GM19239 (cell line): ENCODE measurements at places on chromosomes 12 and 14.

DNA sequence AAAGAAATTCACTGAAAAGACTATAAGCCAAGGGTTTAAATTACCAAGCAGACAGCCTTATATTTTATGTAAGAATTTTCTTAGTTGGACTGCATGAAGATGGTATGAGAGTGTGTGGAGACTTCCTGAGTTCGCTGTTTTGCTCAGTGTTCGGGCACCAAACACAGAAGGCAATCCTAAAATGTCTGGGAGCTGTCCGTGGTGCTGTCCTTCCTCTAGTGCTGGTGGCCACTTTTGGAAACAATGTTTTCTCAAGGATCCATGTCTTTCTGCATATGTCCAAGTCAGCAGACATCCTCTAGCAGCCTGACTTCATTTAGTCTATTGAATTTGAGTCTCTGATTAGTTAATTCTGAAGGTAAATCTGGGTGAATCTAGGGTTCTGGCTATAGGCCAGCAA, 135.8 kb downstream of the SLC8A3 start:
- DNase-seq, result no peak

GRCh38 chr12:29563636-29564035, 66.2 kb upstream of the OVCH1 start:
- DNase-seq, result no peak

GRCh38 chr12:89085421-89085820, 266.9 kb downstream of the DUSP6 start:
- no peak for DNase-seq

DNA sequence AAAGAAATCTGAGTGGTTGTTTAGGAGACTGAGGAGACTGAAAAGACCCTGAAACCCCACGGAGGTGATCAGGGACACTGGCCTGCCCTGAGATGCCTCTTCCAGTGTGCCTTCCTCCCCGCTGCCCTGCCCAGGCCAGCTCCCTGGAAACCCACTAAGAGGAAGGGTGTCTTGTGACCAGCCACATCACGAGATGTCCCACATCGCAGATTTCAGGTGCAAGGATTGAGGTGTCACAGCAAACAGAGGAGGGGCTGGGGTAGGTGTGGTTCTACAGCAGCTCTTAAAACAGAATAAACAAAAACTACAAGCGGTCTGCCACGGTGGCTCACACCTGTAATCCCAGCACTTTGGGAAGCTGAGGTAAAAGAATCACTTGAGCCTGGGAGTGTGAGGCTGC, 184.3 kb upstream of the C14orf180 start:
- no peak for DNase-seq

GRCh38 chr14:103861413-103862392, 14.3 kb upstream of the PPP1R13B start:
- no peak for DNase-seq

- DNase-seq, result no peak
These were observed 1037.3 kb upstream of the FLRT2 start for GRCh38 chr14:84492685-84493084.

DNA sequence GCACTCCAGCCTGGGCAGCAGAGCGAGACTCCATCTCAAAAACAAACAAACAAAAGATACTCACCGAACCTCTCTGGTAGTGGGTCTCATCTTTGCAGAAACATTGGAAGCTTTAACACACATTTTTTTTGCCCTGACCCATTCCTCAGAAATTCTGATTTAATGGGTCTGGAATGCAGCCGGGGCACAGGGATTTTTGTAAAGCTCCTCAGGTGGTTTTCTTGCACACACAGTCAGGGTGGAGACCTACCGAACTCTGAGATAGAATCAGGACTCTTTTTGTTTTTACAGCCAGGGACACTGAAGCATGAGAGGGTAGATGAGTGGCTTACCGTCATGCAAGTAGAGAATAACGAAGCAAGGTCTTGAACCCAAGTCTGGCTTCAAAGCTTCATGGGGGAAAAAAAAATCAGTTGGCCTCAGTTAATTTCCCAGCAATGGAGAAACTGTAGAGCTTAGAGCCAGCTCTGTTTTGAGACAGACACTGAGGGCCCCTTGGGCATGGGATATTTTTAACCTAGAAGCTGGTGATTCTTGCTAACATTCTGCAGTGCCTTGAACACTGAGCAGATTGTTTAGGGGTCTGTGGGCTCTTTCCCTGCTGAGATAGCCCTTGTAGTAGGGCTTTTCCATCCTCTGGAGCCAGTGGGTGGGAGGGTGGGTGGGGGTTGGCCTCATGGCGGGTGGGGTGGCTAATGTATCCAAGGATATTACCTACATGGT, 4.8 kb downstream of the RNU4-2 start:
- no peak for DNase-seq

- no peak for DNase-seq
These were observed 3.2 kb downstream of the TDRD9 start for GRCh38 chr14:103931422-103931821.

DNA sequence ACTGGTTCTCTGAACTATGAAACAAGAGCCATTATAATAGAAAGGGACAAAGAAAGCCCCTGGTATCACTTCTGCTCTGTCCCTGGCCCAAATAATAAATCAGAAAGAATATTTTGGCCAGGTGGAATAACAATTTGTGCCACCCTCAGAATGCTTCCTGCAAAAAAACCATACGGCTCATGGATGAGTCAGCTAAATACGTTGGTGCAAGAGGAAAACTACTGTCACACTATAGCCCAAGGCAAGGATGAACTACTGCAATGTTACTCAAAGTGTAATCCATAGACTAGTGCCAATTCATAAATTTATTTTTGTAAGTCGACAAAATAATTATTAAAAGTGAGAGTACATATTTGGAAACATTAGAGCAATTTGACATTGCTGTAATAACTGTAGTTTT, 68.2 kb downstream of the ANKS1B start:
- DNase-seq, result no peak

- no peak for DNase-seq
These were observed 48.0 kb downstream of the NTN4 start for GRCh38 chr12:95742586-95742985.

DNA sequence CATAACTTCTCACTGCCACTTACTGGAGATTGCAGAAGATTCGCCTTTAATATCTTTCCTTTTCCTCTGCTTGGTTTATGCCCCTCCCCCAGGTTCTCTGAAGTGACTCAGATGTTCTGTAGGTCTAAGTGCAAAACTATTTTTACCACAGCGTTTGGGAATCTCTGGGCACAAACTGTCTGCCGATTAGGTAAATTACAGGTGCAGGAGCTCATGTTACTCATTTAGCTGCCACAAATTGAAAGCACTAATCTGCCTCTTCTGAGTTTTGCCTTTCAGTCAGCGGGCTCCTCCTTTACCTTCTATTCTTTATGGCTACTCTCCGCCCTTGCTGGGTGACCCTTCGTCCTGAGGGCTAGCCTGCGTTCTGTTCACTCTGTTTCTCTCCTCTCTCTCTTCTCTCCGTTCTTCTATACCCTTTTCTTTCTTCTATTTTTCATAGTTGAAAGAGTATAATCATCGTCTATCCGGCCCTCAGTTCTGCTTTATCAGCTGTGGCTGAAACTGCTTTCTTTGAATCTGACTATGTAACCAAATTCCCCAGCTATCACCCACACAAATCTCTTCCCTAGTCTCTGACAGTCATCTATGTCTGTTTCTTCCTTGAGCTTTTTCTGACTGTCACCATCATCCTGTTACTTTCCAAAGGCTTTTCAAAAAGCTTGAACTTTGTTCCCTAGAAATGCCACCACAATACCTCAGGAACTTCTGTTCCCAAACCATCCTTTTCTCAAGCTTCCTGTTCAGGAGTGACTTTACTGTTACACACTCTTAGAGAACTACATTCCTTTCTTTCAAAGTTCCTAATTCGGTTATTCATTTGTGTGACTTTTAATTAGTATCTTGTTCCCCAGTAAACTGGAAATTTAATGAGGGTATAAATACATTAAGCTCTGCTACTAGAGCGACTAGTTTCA, 4.3 kb upstream of the MYF6 start:
- DNase-seq, result no peak

- DNase-seq, result no peak
These were observed 4.3 kb upstream of the LRIG3 start for GRCh38 chr12:58924652-58925051.

DNA sequence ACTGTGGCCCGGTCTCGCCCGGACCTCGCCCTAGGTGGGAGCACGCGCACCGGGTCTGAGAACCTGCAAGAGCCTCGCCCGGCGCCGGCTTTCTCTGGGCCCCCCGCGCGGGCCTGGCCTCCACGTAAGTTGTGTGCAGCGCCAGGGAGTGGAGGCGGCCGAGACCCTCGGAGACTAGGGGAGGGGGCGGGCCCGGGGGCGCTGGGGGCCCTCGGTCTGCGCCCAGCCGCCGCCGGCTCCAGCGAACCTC, 183 bp upstream of the PRMT8 start:
- no peak for DNase-seq

GRCh38 chr14:20714593-20715250, 26.2 kb downstream of the ANG start:
- DNase-seq, result no peak

GRCh38 chr12:57166971-57167371, 19.6 kb upstream of the LRP1-AS start:
- DNase-seq, result no peak

- DNase-seq, result no peak
These were observed 330.0 kb downstream of the SYT1 start for GRCh38 chr12:79194595-79194994.

GRCh38 chr12:8045952-8046944, 13.7 kb downstream of the FOXJ2 start:
- DNase-seq, result peak; percentile 71

DNA sequence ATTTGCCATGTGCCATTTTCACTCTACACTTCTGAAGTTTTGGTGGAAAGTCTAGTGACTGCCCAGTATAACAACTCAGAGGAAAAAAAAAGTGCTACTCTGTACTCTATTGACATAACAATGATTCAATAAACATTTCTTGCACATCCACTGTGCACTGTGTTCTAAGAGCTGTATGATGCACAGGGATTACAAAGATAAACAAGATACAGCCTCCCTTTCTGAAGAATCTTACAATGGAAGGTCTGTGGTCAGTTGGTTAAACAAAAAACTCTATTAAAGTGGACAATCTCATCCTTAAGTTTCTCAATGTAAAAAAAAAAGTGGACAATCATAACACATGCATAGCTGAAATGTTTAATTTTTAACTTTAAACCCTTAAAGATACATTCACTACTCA, 105.7 kb upstream of the RASSF8 start:
- DNase-seq, result no peak

- DNase-seq, result no peak
These were observed 178.3 kb downstream of the EMP1 start for GRCh38 chr12:13374793-13375192.

DNA sequence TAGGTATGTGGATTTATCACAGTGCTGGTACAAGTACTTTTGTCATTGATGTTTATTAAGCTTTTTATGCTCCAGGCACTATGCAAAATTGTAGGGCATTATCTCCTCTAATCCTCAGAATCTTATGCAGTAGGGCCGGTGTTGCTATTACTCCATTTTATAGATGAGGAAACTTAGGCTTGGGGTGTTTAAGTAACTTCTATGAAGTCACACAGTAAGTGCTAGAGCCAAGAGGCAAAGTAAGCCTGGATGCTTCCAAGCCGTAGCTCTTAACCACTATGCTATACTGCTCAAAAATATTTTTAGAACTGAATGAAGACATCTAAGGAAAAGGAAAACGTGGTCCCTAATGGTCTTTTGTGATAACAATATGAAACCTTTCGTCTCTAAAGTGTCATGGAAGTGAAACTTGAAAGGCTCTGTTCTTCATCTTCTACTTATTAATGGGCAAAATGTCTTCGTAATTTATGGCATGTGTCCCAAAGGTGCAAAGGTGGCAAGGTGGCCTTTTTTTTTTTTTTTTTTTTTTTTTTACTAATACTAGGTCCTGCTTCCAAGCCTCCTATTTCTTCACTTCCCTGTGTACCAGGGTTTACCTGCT, 85.2 kb downstream of the ETV6 start:
- no peak for DNase-seq

DNA sequence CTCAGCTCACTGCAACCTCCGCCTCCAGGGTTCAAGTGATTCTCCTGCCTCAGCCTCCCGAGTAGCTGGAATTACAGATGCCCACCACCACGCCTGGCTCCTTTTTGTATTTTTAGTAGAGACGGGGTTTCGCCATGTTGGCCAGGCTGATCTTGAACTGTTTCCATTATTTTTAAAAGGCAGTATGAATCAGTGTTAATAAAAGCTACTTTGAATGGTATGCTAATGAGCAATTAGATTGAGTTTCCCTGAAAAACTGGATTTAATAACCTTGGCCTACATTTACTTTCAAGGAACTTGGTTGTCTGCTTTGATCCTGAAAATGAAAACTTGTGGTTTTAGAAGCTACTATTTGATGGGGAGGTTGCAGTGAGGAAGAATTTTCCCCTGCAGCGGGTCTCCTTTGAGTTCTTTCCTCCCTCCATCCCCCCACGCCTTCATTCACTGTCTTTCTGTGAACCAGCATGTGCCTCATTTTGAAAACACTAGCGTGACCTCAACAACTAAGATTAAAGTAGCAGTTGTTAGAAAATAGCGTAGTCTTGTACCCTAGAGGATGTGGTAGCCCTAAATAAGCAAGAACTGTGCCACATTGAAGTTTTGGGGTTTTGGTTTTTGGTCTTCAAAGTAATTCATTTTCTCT, 17.8 kb upstream of the RPS6KA5 start:
- DNase-seq, result no peak

- DNase-seq, result no peak
These were observed 68.7 kb downstream of the NIN start for GRCh38 chr14:50762001-50762930.

GRCh38 chr12:68450947-68451260, 118.7 kb upstream of the MDM1 start:
- no peak for DNase-seq

GRCh38 chr14:97921296-97921695, 1124.1 kb downstream of the VRK1 start:
- DNase-seq, result no peak

GRCh38 chr12:45685680-45686079, 43.8 kb upstream of the ARID2 start:
- DNase-seq, result no peak

DNA sequence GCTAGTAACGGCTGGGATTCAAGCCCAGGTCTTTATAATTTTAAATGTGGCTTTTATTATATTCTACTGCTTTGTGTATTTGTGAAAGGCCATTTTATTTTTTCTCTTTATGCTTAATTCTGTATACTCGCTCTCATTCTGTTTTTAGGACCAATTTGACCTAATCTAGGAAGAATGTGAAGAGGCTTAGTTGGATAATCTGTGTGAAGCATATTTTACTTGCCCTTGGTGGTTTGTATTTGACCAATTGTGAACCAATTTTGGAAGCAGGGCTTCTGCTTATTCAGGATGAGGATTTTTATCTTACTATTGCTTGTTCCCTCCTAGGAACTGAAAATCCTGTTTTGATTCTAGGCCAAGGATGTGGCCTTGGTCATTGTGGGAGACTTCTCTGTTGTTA, 113.1 kb downstream of the TTC6 start:
- no peak for DNase-seq

GRCh38 chr14:68131907-68132306, 312.3 kb downstream of the RAD51B start:
- no peak for DNase-seq
